ENCODE measurements at places on chromosomes 16 and 17.

- DNase-seq, result no peak
Observed at GRCh38 chr16:28897826-28898225, 19.5 kb downstream of the ATP2A1 start.

DNA sequence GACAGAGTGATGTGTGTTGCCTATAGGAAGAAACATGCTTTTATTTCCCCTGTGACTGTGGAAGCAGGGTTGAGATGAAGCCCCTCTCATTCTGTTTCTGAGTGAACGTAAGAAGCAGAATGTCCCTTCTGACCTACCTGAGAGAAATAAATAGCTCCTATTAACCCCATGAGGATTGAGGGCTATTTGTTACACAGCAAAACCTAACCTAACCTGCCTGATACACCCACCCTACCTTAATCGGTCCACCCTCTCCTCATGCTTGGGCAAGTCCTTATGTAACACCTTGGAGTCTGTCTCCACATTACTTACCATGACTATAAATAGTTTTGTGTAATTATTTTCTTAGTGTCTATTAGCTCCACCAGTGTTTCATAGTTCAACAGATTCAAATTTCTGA is 41.9 kb downstream of the SALL1 start:
- no peak for DNase-seq

DNA sequence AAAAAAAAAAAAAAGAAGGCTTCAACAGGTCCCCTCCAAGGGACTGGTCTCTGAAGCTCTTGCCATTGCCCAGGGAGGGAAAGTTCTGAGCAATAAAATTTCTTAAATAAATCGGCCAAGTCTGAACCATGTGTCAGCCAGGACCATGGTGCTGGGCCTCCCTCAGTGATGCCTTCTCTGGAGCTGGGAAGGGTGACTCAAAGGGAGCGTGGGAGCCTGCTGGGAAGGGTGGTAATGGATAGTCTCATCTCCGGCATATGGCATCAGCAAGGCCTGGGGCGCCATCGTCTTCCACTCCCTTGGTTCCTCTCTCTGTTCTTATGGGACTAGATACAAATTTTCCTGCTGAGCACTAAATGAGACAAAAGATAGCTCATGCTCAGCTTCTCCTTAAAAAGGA is 2.3 kb downstream of the VKORC1 start:
- no peak for DNase-seq

DNA sequence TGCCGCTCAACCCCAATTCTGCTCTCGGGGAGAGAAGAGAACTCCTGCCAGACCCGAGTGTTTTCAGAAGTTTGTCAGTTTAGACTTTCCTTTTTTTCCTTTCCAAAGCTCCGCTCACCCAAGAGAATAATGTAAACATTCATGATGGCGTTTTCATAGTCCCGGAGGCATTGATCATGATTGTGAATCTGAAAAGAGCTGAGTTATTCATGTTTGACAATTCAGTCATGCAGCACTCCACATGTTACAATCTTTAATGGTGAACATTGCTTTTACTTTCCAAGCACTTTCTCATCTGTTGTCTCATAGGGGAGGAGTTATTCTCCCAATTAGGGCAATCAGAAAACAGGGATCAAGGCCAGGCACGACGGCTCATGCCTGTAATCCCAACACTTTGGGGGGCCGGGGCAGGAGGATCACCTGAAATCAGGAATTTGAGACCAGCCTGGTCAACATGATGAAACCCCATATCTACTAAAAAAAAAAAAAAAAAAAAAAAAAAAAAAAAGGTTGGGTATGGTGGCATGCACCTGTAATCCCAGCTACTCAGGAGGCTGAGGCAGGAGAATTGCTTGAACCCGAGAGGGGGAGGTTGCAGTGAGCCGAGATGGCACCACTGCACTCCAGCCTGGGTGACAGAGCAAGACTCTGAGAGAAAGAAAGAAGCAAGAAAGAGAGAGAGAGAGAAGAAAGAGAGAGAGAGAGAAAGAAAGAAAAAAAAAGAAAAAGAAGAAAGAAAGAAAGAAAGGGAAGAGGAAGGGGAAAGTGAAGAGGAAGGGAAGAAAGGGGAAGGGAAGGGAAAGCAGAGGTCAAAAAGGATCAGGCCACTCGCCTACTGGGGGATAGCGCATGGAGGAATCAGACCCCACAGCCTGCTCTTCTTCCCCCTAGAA is 70.0 kb upstream of the TNRC6C start:
- DNase-seq, result no peak

DNA sequence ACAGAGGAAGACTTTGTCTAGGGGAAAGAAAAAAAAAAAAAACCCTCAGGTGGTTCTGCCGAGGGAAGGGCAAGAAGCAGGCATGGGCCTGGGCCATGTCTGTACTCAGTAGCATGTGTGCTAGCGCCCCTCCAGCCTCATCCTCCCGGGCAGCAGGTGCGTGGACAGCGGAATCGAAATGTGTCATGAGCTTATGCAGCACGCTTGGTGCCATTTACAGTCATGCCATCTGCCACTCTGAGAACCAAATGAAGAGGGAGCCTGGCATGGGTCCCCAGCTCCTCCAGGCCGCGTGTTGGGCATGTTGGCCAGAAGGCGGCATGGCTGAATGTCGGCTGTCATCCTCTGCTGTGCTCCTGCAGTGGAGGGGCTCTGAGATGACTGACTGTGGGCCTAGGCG is 31.4 kb downstream of the CRAMP1 start:
- DNase-seq, result no peak

DNA sequence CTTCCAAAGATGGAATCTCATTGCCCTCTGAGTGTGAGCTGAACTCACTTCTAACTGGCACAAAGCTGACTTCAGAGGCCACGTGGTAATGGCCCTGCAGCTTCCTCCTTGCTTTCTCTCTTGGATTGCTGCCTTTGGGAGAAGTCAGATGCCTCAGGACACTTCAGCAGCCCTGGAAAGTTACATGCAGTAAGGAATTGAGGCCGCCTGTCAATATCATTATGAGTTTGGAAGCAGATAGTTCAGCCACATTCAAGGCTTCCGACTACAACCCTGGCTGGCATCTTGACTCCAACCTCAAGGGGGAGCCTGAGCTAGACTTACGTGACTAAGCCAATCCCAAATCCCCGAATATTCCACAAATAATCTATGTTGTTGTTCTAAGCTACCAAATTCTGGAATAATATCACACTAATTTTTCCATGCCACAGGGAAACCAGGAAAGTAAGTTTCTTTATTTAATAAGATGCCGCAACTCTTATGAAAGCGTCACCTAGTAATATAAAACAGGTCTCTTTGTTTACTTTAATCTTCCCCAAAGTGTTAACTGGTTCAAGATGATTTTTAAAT is 13.6 kb downstream of the CEP20 start:
- DNase-seq, result no peak
